ENCODE measurements at places on chromosomes 7 and 10.

DNA sequence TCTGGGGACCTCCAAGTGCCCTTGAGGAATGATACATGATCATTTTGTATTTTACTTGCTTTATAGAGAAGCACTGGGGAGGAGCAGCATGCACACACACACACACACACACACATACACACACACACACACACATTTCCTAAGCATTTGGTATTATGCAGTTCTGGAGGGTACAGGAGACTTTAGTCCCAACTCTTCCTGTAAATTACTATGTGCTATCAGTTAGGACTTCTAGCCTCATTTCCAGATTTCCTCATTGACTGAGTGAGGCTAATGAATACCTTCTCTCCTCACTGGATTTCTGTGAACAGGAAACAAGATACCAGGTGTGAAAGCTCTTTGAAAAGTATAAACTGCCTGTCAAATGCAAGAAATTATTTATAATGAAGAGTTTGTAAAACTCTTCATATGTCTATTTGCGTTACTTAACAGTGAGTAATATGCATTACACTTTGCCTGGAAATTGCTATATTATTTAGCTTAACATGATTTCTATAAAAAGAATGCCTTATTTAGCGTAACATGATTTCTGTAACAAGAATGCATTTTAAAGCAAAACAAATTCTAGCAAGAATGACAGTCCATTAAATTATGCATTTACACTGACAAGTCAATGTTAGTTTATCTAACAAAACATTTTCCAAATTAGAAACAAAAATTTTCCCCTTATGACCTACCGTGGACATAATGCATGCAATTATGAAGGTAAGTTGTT, 34.2 kb downstream of the ACTA2 start:
- no peaks in the 10 kb centered on the region for H3K4me1 ChIP-seq
- H3K36me3 ChIP-seq = no peaks in the 10 kb centered on the region
- H3K27me3 ChIP-seq = no peaks in the 10 kb centered on the region
- H3K27ac ChIP-seq = no peak overlapping the region
- no peak for DNase-seq

DNA sequence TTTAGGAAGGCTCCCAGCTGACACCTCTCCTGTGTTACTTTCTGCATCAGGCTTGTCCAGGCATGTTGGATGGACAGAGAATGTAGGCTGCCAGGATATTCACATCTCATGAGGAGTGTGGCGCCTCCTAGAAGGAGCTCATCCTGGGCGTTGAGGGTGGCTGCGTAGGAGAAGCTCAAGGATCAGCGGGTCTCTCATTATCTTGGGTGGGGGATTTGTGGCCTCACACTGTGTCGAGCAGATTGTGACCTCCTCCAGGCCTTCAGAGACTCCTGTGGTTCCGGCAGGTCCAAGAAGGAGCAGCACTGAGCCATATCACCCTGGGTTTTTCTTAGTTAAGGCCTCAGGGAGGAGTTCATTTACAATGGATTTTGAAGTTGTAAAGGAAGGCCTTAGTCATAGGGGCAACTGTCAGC, 8.7 kb upstream of the COBL start:
- H3K36me3 ChIP-seq = no peaks in the 10 kb centered on the region
- H3K27ac ChIP-seq = no peak overlapping the region
- no peaks in the 10 kb centered on the region for H3K27me3 ChIP-seq
- no peak overlapping the region for H3K4me3 ChIP-seq

- H3K4me1 ChIP-seq = no peaks in the 10 kb centered on the region
- DNase-seq = no peak
- no peaks in the 10 kb centered on the region for H3K27me3 ChIP-seq
- H3K36me3 ChIP-seq = no peaks in the 10 kb centered on the region
These were observed 312.2 kb upstream of the ADARB2 start for GRCh38 chr10:2049560-2049959.

DNA sequence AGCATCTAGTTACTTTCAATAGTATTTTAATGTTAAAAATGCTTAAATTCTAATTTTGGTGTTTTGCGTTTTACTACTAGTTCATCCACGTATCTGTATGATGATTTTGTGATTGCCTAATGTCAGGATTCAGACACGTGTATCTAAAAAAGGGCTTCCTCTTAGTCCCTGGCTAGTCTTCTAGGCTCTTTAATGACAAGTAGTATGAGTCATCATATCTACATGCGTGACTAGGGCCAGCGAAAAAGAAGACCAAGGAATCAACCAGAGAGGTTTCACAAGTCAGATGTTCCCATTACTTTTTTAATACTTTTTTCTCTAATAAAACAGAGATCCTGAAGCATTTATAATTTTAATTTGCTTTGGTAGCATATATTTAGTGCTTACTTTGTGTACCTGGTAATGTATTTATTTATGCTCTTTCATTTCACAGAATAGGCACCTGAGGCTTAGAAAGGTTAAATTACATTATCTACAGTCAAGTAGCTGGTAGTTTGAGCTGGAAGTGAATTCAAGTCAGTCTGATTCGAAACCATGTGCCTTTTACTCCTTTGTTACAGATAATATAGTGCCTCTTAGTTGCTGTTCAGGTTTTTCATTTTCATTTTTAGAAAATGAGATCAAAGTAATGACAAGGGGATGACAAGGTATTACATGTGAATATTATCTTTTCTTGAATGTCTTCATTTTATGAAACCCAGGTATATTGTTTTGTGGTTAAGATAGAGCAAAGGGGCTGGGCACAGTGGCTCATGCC, 140.3 kb downstream of the FOXP2 start:
- no peaks in the 10 kb centered on the region for H3K4me1 ChIP-seq
- no peaks in the 10 kb centered on the region for H3K36me3 ChIP-seq
- DNase-seq = no peak
- H3K27ac ChIP-seq = no peak overlapping the region
- H3K4me3 ChIP-seq = no peak overlapping the region

GRCh38 chr10:114328874-114329273, 75.4 kb downstream of the AFAP1L2 start:
- H3K27me3 ChIP-seq = no peaks in the 10 kb centered on the region
- no peak for DNase-seq
- no peak overlapping the region for H3K4me3 ChIP-seq
- H3K27ac ChIP-seq = no peak overlapping the region
- H3K36me3 ChIP-seq = no peaks in the 10 kb centered on the region
- no peaks in the 10 kb centered on the region for H3K4me1 ChIP-seq

DNA sequence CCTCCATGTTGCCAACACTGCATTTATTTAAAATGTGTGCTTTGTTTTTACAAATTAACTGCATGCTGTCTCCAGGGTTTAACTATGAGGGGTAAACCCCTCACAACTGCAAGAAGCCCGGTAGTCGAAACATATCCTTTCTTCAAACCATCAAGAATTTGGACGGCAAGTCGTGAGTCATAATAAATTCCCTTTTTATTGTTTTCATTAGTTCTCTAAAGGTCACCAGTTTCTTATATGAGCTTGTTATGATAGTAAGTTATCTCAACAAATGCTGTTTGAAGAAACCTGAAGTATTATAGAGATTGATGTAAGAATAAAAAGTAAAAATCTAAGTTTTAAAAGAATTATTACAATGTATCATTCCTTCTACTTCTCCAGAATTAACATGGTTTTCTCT, 12.2 kb upstream of the FIGNL1 start:
- H3K27ac ChIP-seq = no peak overlapping the region
- no peaks in the 10 kb centered on the region for H3K36me3 ChIP-seq
- no peaks in the 10 kb centered on the region for H3K4me1 ChIP-seq
- H3K27me3 ChIP-seq = no peaks in the 10 kb centered on the region
- no peak for DNase-seq

DNA sequence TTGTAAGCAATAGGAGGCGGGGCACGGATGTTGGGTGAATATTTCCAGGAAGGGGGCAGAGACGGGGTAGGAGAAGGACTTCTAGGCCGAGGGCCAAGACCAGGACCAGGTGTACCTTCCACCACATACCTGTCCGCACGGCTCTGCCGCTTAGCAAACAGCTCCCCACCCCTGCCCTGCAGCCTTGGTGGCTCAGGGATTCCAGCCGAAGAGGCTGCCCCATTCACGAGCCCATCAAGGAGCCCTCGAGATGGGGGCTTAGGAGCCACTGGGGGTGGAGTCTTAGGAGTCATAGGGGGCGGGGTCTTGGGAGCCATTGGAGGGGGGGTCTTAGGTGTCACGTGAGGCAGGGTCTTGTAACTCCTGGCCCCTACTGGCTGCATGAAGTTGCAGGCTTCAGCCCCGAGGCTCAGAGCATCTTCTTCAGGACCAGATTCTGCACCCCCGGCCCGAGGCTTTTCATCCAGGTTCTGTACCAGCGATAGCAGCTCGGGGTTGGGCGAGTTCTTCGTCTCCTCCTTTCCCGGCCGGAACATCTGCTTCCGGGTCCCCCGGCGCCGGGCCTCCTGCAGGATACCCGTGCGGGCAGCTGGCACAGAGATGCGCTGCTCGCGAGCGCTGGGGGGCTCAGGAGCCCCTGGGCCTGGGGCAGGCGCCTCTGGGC, 6.1 kb upstream of the MYOZ1 start:
- H3K4me1 ChIP-seq = peaks cover 25% of the 10 kb centered on the region
- peak overlapping the region; percentile 70 for H3K4me3 ChIP-seq
- no peaks in the 10 kb centered on the region for H3K36me3 ChIP-seq
- H3K27ac ChIP-seq = peak overlapping the region; percentile 51
- no peaks in the 10 kb centered on the region for H3K27me3 ChIP-seq

DNA sequence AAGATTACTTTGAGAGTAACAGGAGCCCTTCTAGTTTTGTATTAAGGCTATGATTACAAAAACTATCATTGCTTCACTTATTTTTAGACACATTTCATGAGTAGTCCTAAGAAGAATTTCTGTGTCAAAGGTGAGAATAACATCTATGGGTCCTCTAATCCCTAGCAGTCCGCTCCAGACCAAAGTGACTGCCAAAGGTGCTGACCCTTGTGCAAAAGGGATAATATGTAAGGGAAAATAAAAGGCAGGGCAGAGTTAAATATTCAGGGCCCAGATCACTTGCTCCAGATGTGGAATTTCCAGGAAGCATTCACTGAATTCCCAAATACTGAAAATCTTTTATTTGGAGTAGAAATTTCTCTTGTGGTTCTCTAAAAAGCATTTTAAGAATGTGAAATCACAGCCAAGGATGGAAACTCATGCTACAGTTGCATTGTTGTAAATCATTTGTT, 29.3 kb downstream of the RHOBTB1 start:
- H3K27me3 ChIP-seq = no peaks in the 10 kb centered on the region
- no peaks in the 10 kb centered on the region for H3K36me3 ChIP-seq

DNA sequence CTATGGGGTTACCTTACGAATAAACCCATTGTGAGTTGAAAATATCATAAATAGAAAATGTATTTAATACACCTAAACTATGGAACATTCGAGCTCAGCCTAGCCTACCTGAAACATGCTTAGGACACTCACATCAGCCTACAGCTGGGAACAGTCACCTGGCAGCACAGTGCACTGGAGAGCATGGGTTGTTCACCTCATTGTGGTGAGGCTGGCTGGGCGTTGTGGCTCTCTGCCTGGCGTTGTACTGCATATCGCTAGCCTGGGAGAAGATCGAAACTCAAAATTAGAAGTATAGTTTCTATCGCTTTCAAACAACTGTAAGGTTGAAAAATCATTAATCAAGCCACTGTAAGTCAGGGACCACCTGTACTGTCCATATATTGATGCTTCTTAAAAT, 17.3 kb upstream of the HBP1 start:
- no peaks in the 10 kb centered on the region for H3K36me3 ChIP-seq
- DNase-seq = no peak
- H3K27ac ChIP-seq = no peak overlapping the region
- H3K27me3 ChIP-seq = no peaks in the 10 kb centered on the region
- H3K4me3 ChIP-seq = no peak overlapping the region

DNA sequence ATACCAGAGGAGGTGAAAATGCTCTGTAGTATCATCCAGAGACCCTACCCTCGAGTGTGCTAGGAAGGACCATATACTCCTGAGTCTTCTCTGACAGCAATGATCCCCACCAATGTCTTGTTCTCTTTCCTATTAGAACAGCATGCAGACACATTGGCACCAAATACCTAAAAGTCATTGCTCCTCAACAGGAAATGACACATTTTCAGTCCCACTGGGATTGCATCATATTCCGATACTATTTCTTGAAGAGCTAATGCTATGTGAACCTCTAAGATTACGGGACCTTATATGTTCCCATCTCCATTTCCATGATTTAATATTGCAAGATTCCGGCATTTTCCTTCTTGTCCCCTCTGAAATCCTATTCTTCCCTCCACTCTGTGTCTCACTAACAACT, 177.4 kb downstream of the NRP1 start:
- no peak overlapping the region for H3K27ac ChIP-seq
- no peak for DNase-seq
- H3K4me1 ChIP-seq = peaks cover 17% of the 10 kb centered on the region
- no peaks in the 10 kb centered on the region for H3K36me3 ChIP-seq
- no peaks in the 10 kb centered on the region for H3K27me3 ChIP-seq

DNA sequence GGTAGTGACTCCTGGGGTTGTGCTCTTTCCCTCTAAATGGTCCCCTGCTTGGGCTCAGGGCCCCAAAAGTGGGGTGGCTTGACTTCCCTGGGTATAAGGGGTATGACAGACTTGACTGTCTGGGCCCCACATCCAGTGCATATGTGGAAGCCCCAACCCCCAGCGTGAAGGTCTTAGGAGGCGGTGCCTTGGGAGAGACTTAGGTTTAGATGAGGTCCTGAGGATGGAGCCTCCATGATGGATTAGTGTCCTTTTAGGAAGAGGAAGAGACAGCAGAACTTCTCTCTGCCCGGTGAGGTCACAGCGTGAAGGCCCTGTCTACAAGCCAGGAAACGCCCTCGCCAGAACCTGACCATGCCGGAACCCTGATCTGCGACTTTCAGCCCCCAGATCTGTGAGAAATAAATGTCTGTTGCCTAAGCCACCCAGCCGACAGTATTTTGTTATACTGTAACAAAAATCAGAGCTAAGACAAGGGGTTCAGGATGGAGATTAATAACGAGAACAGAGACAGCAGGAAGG, 23.8 kb downstream of the PODXL start:
- peak overlapping the region; percentile 17 for H3K27ac ChIP-seq
- H3K36me3 ChIP-seq = no peaks in the 10 kb centered on the region
- no peak for DNase-seq
- H3K27me3 ChIP-seq = no peaks in the 10 kb centered on the region

DNA sequence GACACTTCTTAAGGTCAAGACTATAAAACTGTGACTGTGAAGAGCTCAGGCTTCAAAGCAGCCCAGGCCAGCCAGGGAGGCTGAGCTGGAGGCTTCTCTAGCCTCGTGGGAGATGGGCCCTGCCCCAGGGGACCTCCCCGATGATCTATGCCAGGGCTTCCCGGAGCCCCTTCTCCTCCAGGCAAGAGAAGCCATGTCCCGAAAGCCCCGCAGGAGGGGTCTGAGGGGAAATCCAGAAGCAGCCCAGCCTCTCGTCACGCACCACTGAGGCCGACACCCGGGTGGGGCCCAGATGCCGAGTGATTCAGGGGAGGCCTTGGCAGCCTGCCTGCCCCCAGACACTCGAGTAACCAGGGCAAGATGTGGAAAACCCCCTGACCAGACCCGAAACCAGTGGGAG, 63.7 kb downstream of the PROSER2 start:
- H3K4me3 ChIP-seq = no peak overlapping the region
- H3K36me3 ChIP-seq = no peaks in the 10 kb centered on the region
- no peaks in the 10 kb centered on the region for H3K27me3 ChIP-seq
- no peaks in the 10 kb centered on the region for H3K4me1 ChIP-seq
- peak; percentile 57 for DNase-seq
- H3K27ac ChIP-seq = no peak overlapping the region

GRCh38 chr7:121429798-121430197, 33.7 kb upstream of the FAM3C start:
- no peak overlapping the region for H3K27ac ChIP-seq
- H3K4me3 ChIP-seq = no peak overlapping the region
- H3K36me3 ChIP-seq = no peaks in the 10 kb centered on the region
- DNase-seq = no peak
- H3K4me1 ChIP-seq = no peaks in the 10 kb centered on the region
- no peaks in the 10 kb centered on the region for H3K27me3 ChIP-seq
